ENCODE measurements at places on chromosomes 2 and 18.

DNA sequence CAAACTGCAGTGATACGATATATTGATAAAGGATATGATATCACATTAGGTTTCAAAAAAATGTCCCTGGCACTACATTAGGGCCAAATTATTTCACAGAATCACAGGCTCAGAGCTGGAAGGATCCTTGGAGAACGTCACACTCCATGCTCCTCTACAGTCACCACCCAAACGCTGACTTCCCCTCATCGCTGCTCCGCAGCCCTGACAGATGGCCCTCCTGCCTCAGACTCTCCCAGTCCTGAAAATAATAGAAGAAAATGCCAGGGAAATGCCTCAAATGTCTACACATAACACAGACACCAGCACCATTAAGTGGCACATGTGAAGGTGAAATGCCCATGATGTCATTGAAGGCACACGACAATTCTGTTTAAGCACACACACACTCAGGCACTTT lies 72.0 kb downstream of the ZNF521 start:
- DNase-seq: no peak

DNA sequence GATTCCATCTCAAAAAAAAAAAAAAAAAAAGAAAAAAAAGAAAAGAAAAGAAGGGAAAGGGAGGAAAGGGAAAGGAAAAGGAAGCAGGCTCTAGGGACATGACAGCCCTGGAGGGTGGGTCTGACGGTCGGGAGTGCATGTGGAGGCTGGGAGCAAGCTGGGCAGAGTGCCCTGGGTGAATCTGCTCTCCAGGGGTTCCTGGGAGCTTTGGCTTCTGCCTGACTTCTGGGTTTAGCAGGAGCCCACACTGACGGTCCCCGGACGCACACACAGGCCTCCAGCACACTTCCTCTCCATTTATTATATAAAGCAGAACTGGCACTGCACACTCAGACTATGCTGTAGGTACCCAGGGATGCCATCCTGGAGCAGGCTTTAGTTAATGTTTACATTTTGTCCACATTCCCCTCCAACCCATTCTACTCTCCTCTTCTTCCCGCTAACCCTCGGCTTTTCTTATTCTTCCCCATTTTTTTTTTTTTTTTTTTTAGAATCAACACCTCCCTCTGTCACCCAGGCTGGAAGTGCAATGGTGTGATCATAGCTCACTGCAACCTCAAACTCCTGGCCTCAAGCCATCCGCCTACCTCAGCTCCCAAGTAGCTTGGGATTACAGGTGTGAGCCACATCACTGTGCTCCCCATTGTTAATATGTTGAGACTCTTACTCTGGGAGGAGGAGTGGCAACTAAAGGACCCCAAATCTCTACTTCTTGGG lies 151.1 kb upstream of the SLC1A4 start:
- no peak for DNase-seq

DNA sequence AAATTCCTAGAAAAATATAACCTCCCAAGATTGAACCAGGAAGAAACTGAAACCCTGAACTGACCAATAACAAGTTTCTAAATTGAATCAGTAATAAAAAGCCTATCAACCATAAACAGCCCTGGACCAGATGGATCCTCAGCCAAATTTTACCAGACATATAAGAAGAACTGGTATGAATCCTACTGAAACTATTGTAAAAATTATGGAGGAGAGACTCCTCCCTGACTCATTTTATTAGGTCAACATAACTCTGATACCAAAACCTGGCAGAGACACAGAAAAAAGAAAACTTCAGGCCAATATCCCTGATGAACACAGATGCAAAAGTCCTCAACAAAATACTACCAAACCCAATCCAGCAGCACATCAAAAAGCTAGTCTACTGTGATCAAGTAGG lies 11.3 kb downstream of the NT5C1B start:
- no peak for DNase-seq

GRCh38 chr2:209644842-209645241 lies 126.8 kb upstream of the UNC80 start:
- no peak for DNase-seq

GRCh38 chr18:10453261-10453805 lies 1.1 kb upstream of the APCDD1 start:
- no peak for DNase-seq

DNA sequence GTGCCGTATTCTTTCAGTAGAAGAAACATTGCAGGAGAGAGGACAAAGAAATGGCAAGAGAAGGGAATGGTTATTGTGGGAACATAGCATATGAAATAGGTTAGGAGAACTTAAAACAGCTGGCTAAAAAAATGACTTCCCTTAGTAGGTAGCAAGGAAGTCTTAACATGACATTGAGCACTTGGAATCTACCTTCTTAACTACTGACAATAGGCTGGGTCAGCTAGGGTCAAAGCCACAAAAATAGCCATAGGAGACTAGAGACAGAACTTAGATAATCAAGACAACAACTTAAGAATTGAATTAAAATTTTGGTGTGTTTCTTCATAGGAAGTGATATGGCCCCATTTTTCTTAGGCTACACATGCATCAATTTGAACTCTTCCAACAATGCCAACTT lies 227.9 kb downstream of the TCF4 start:
- no peak for DNase-seq

DNA sequence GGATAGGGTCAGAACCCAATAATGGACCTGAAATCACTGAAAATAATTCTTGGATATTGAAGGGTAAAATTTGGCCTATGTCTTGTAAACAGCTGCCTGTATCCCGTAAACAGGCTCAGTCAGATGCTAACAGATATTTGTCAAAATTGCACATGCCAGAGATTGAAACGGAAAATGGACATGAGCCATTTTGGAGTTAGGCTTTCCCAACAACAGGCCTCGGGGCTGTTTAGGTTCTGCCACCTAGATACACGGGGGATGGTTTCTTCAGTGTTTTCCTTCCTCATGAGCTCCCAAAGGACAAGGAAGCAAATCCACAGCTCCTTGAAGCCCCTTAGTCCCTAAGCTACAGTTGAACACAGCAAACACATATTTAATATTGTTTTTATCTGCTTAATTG lies 204.2 kb upstream of the FOSL2 start:
- no peak for DNase-seq

DNA sequence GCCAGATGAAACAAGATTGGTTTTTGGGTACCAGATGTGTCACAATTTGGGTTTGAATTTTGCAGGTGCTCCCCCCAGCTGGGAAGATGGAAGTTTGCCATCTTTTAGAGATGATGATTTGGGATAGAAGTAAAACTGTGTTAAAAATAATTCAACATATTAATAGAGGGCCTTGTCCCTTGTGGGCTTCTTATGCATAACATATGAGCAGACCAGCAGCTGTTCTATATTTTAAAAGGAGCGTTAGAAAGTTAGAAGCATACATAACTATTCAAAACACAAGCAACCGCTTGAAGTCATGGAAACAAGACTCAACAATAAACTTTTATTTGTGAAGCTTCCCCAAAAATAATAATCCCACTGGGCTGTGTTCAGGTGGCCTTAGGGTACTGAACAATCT lies 62.8 kb downstream of the EFEMP1 start:
- DNase-seq: no peak

- DNase-seq: no peak
These were observed 54.8 kb downstream of the DNMT3A start for GRCh38 chr2:25286723-25287483.

- no peak for DNase-seq
These were observed 413 bp downstream of the ALKAL2 start for GRCh38 chr2:287471-287885.

DNA sequence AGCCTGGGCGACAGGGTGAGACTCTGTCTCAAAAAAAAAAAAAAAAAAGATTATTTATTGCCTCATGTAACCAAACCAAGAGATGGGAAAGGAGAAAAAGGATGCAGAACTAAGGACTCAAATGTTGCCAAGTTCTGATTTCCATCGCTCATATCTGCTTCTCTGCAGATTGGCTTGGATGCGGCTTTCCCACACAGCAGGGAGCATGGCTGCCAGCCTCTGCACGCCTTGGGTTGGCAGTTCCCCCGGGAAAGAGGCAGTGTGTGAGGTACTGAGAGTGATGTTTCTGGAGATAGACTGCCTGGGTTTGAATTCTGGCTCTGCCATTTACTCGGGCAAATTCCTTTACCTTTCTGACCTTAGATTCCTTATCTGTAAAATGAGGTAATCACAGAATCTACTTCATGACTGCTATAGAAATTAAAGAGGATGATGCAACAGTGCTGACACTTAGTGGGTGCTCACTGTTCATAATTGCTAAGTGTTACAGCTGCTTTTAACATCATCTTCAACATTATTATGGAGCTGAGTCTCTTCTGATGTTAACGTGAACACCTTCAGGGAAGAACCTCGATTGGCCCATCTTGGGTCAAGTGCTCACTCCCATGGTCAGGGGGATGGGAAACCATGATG lies 68.8 kb downstream of the ACAA2 start:
- DNase-seq: no peak

Data from CD4-positive, alpha-beta T cell treated with Interleukin-17A for 1 hour (primary cell).